ENCODE measurements at places on chromosomes 2 and 18.

DNA sequence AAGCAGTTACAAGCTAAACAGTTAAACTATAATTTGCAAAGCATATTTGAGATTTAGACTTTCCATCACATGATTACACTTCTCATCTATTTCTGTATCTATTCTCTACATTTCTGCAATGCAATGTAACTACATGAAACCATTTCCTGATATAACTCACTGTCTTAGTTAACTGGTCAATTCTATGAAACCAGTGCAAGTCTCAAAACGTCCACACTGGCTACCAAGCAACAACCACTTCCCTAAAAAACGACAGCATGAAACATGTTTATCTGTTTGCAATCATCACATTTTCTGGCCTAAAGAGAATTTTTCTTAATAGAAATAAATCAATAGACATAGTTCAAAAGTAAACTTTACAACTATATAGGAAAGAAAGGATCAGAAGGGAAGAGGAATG lies 17.4 kb downstream of the FECH start:
- no peak for DNase-seq

DNA sequence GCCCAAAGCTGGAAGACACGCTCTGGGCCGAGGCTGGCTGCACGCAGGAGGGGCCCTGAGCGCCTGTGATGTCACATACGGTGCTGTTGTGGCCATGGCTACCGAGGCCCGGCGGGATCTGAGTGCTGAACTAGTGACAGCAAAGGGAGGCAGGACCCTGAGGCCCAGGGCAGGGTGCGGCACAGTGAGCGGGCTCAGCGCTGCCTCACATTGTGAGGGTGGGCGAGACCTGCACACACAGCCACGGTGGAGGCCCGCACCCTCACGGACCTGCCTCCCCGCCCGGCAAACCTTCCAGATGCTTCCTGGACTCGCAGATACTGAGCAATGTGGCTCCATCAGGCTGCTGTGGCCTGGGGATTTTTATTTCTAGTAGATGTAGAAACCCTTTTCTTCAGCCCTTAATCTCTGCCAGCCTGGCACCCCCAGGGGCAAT lies 133.8 kb upstream of the CTDP1 start:
- DNase-seq = no peak

- DNase-seq = no peak
Measured at GRCh38 chr2:37402636-37403035, 58.2 kb downstream of the QPCT start.

DNA sequence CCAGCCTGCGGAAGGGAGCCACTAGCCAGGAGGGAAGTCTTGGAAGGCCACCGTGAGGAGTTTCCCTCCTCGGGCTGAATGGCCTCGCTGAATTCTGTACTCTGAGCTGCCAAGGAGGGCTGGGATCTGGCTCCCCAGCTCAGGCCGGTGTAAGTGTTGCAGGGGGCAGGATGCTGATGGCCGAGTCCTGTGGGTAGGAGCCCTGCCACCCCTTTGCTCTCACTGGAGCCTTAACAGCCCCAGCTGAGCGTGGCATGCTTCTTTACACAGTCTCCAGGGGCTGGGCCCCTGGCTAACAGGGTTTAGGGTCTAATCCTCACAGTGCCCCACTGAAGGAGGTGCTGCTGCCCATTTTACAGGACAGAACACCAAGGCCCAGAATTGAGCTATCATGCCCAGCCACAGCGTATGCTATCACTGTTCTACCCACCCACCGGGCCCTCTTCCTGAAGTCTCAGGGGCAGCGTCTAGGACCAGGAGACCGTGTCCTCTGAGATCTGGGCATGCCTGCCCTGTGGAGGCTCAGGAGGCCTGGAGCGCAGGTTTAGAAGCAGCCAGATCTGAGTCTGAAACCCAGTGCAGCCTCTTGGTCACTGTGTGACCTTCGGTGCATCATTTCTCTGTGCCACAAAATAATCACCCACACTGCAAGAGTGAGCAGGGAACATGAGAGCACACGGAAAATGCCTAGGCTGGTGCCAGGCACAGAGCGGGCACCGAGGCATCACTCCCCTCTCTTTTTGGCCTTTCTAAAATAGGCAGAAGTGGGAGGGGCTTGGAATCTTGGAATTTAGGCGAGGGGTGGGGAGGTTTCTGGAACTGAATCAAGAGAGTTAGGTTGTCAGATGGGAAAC lies 42.9 kb downstream of the TMEM37 start:
- no peak for DNase-seq

GRCh38 chr2:131682122-131682944 lies 154.6 kb downstream of the CCDC74A start:
- peak; percentile 57 for DNase-seq

DNA sequence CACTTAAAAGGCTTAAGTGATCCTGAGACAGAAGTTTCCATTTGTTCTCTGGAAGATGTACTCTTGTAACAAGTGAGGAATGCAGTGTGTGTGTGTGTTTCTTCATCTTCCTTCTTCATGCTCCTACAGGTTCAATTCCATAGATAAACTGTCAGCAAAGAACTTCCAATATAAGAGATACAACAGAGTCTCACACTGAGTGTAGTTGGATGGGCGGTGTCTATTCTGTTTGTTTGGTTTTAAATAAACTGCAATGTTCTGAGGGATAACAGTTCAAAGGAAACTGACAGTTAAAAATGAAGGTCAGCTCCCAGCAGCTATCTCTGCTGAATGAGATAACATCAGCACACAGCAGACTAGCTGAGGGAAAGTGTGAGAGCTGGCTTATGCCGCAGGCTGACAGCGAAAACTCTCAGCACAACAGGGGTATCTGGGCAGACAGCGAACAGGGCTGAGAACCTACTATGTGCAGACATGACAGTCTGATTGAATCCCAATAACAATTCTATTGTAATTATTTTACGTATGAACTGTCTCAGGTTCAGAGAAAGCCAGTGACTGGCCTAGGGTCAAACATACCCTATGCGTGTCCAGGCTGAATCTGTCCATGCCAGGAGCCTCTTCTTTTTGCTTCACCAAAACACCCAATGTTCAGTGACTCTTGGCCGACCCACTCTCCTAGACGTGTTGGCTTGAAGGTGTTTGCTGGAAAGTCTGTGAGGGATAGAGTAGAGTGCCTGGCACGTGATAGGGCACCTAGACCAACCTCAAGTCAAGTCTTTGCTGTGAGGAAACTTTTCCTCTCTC lies 201.9 kb upstream of the TRIB2 start:
- DNase-seq = no peak

GRCh38 chr18:40980171-40980570 lies 974.9 kb upstream of the PIK3C3 start:
- DNase-seq = no peak

GRCh38 chr2:217835931-217836891 lies 166.6 kb downstream of the TNS1 start:
- DNase-seq = no peak

DNA sequence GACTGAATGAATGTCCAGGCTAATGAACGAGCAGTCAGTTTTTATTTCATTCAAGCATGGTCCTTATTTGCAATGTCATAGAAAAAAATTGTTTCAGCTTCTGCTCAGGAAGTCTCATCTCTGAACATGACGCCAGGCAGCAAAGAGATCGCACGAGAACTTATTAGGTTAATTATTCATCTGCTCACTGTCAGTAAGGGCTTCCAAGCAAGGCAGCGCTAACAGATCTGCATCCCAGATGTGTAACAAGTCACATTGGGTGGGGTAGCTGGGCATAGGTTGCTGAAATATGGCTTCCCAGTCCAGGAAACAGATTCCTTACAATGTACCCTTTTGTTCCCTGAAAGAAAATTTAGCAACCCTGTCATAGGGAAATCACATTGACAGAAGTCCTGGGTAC lies 63.5 kb downstream of the ANKRD44 start:
- no peak for DNase-seq

- peak; percentile 44 for DNase-seq
Measured at GRCh38 chr2:65390134-65390533, 42.3 kb downstream of the SPRED2 start.

GRCh38 chr18:10018289-10018688 lies 104.5 kb downstream of the VAPA start:
- no peak for DNase-seq

- no peak for DNase-seq
Measured at GRCh38 chr2:210309548-210310233, 5.3 kb downstream of the MYL1 start.

GRCh38 chr2:197340591-197340990 lies 30.0 kb upstream of the ANKRD44 start:
- DNase-seq = no peak

- peak; percentile 37 for DNase-seq
Measured at GRCh38 chr2:38146907-38147307, 71.0 kb upstream of the CYP1B1 start.

DNA sequence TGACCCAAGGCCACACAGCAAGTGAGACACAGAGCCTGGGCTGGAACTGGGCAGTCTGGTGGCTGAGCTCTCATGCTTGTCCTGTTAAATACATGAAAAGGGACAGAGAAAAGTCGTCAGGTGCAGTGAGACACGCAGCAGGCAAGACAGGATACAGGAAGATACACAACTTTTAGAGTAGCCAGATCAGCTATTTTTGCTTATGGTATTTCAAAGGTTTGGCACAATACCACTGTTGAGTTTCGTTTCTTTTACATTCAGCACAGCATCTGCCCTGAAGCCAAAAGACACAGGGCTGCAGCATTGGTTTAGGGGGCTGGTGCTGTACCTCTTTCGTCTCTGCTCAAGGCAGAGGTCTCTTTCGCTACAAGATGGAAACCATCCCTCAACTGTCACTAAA lies 14.0 kb downstream of the FHL2 start:
- no peak for DNase-seq

DNA sequence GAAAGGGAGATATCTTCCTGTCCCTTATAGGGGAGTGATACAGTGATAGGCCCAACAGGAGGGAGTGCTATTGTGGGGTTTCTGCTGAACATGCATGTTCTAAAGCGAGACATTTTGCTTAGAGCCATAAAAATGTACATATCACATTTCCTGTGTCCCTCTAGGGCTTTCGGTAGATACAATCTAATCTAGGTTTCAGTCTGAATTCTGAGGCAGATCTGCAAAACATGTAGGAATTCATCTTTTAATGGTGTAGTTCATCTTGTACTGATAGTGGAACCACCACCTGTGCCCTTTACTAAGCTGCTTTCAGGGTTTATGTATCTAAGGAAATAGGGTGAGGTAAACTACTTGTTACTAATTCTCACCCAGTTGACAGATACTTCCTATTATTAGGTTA lies 73.8 kb downstream of the SPTBN1 start:
- no peak for DNase-seq

DNA sequence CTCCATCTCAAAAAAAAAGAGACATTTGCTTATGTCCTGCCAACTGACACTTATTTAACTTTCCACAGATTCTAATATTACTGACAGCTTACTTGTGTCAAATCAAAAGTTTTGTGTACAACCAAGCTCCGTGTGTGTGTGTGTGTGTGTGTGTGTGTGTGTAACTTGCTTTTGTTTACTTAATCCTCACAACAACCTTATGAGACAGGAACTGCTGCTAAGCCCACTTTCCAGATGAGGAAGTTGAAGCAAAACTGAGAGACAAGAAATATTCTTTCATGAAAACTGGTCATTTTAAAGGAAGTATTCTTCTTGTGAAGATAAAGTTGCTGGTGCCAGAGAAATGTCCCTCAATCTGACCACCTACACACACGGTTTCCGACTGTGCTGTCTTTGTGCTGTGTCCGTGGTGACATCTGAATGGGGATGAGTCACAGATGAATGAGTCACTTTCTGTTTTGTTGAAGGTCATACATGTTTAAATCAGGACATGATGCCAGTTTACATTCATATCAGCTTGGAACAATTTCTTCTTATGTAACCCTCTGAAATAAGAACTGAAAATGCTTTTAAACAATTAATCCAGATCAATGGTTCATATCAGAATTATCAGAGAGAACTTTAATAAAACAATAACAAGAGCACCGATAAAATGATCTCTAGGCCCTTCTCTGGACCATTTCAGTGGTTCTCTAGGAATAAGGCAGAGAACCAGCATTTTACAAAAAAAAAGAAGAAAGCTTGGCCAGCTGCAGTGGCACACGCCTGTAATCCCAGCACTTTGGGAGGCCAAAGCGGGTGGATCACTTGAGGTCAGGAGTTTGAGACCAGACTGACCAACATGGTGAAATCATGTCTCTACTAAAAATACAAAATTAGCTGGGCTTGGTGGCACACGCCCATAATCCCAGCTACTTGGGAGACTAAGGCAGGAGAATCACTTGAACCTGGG lies 95.5 kb downstream of the THNSL2 start:
- no peak for DNase-seq

- no peak for DNase-seq
Measured at GRCh38 chr18:68288408-68288807, 426.5 kb downstream of the TMX3 start.

- DNase-seq = no peak
Measured at GRCh38 chr2:39772086-39772811, 6.8 kb downstream of the THUMPD2 start.

GRCh38 chr18:46290440-46291020 lies 186.3 kb downstream of the HAUS1 start:
- no peak for DNase-seq

DNA sequence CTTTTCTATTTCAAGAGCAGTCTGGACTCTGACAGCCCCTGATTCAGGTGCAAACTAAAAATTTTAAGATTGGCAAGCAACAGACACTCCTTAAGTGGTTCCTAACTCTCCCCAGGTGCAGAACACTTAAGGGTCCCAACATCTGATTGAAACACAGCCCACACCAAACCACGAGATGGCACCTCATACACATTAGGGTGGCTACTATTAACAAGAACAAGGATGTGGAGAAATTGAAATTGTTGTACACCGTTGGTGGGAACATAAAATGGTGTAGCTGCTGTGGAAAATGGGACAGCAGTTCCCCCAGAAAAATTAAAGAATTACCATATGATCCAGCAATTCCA lies 82.3 kb downstream of the POLR1A start:
- DNase-seq = no peak

DNA sequence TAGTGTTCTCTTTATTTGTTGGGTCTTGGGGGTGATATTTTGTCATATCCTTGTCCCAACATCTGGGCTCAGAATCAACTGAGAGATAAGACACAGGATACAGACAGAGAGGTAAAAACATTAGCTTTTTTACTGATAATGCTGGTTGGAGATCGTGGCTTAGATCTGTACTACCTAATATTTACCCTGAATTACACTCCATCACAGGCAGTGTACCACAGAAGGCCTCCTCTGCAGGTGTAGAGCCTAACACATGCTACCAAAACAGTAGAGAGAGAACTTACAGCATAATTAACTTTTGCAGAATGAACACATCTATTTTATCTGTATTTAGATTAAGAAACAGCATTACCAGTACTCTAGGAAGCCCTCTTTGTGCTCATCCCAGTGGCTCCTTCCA lies 6.8 kb downstream of the AGPS start:
- no peak for DNase-seq

DNA sequence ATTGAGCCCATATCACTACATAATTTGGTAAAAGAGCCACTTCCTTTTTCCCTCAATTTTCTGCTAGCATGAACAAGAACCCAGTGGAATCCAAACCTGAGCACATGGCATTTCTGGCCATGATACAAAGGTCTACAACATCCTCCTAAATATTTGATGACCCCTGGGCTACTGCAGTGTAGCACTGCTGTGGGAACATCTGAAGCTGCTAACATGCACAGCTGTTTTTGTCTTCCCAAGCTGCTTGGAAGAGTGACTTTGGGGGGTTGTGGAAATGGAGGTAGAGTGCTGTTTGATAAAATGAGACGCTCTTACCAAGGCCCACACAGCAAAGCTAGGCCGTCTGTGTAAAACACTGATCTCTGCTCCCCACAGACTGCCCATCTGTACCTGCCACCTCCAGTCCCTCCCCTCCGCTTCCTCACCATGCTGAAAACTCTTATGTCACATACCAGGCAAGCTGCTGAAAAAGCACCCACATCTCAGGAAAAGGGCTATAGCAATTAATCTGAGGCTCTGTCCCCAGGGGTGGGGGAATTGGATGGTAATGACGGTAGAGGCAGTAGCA lies 197.2 kb upstream of the HNRNPA3 start:
- DNase-seq = no peak

All from GM19239 (cell line).